Effector memory CD8-positive, alpha-beta T cell (primary cell): ENCODE measurements at places on chromosomes 13 and 19.

- DNase-seq = no peak
Measured at GRCh38 chr13:105821337-105821736, 714.1 kb downstream of the EFNB2 start.

DNA sequence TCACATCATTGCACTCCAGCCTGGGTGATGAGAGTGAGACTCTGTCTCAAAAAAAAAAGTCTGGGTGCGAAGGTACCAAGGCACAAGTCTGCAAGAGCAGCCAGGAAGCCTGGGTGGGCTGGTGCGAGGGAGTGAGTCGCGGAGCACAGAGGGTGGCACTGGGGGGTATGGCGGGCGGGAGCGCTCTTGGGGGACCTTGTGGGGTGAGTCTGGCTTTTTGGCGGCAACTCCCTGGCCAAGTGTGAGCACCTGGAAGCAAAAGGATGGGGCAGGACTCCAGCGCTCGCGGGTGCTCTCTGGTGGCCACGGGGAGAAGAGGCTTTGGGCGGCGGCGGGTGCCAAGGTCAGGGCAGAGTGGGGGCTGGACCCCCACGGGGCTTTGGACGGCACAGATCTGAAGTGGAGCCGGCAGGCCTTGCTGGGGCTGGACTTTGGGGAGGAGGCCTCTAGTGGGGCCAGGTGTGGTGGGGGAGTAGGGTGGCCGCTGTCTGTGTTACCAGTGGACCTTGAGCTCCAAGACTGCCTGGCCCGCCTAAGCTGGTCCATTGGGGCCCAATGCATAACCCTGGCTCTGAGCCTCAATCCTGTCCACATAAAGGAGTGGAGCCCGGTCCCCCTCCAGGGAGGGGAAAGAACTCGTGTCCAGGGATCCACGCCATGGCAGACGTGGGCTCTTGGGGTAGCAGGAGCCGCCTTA lies 1.6 kb downstream of the P2RY11 start:
- DNase-seq = peak; percentile 74

DNA sequence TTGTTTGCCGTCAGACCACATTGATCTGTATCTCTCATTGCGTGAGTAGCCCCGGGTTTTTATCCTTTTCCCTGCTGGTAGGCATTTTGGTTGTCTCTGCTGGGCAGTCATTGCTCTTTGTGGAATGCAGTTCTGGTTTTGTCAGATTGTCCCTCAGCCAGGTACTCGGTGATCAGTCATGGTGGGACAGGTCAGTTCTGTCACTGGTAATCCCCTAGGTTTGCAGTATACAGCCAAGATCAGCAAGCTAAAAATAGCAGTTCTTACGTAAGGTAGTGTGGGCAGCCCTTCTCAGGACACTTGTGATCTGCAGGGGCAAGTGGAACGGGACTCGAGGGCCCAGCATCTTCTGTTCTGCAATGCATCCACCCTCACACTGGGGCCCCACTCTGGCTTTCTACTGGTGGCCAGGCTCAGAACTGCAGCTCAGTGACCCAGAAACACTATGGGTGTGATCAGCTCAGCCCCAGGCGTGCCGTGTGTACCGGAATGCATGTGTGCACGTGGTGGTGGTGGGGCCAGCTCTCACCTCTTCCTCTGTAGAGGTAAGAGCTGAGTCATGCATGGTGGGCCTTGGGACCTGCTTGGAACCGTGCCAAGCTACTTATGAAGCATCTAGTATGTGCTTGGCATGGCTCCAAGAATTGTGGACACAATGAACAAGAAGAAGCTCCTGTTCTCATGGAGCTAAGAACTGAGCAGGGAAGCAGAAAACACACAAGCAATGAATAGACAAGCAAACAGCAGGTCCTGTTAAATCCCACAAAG lies 6.3 kb downstream of the PLEKHF1 start:
- peak; percentile 85 for DNase-seq

DNA sequence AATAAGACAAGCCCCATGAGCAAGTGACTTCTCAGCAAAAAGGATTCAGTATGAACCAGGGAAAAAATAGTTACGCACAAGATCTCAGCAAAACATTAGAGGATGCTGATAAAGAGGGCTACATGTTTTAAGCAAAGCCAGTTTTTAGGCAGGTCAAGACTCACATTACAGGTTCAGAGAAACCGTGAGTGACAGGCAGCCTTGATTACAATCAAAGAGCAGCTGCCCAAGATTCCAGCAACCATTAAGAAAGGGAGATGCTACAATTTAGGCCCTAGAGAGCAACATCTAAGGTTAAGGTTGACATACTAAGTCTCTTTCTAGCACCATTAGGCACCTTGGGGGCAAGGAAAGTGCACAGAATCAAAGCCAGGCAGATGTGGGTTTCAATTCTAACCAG lies 2.8 kb upstream of the SLC7A1 start:
- DNase-seq = no peak

DNA sequence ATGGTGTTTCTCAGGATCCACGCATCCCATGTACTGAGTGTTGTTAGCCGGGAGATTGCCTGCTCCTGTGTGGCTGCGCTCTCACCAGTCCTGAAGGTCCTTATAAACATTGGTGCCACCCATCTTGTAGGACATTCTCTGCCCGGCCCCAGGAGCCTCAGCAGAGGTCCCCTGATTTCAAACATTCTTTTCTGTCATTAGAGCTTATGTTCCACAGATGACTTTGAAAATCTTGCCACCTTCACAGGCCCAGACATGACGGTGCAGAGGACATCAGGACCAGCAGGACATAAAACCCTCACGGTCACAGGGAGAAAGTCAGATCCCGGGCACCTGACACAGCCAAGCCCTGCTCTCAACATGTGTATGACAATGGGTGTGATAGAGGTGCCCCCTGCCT lies 33.2 kb upstream of the PEPD start:
- no peak for DNase-seq

- DNase-seq = no peak
Measured at GRCh38 chr13:97141564-97142005, 80.5 kb upstream of the MBNL2 start.

DNA sequence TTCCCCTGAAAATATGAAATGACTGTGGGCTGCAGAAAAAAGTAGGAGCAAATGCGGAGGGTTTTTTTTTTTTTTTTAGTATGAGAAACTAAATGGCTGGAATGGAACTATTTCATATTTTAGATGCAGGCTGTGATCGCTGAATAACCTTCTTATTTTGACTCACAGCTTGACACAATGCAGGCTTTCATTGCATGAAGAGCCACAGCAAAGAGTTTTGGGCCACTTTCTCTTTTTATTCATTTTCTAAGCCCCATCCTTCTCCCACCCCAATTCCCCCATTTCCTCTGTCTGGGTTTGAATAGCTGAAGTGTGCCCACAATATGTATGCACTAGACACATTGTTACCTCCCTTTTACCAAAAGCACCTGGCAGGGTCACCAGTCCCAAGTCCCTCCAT lies 125.9 kb downstream of the COG6 start:
- no peak for DNase-seq

DNA sequence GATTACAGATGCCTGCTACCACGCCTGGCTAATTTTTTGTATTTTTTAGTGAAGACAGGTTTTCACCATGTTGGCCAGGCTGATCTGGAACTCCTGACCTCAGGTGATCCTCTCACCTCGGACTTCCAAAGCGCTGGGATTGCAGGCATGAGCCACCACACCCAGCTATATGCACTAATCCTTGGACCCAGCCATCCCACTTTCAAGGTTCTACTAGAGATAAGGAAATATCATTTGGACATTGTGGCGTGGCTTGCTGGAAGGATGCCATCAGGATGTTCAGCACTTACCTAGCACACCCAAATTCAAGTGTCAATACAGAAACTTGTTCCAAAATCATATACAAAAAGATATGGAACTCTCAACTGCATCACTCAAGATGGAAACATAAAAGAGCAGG lies 136.4 kb downstream of the ABCC4 start:
- no peak for DNase-seq

- DNase-seq = no peak
Measured at GRCh38 chr13:50679321-50679720, 164.2 kb downstream of the DLEU7 start.

- no peak for DNase-seq
Measured at GRCh38 chr19:13122980-13123957, 5.2 kb downstream of the NACC1 start.

DNA sequence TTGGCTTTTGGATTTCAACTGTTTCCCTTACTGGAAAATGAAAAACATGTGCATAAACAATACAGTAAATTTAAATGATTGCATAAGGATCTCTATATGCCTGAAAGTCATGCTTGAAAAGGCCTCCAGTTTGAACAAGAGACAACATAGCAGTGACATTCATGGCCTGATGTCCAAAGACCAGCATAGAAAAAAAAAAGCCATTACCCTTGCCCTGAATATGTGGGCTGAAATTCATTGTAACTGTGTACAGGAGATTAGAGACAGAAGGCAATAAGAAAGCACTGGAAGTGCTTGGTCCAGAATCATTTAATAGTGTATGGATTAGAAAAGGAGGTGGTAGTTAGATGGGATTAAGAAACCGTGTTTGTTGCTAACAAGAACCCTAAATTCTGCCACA lies 15.4 kb downstream of the MIR17HG start:
- DNase-seq = no peak

- DNase-seq = no peak
Measured at GRCh38 chr19:5933391-5934068, 19.5 kb downstream of the CAPS start.

GRCh38 chr19:14054721-14055120 lies 7.2 kb downstream of the PALM3 start:
- no peak for DNase-seq

GRCh38 chr13:32284927-32285632 lies 30.1 kb downstream of the ZAR1L start:
- no peak for DNase-seq

- no peak for DNase-seq
Measured at GRCh38 chr13:43924549-43925245, 45.0 kb downstream of the LACC1 start.

GRCh38 chr19:54426291-54426931 lies 11.1 kb downstream of the TTYH1 start:
- no peak for DNase-seq

DNA sequence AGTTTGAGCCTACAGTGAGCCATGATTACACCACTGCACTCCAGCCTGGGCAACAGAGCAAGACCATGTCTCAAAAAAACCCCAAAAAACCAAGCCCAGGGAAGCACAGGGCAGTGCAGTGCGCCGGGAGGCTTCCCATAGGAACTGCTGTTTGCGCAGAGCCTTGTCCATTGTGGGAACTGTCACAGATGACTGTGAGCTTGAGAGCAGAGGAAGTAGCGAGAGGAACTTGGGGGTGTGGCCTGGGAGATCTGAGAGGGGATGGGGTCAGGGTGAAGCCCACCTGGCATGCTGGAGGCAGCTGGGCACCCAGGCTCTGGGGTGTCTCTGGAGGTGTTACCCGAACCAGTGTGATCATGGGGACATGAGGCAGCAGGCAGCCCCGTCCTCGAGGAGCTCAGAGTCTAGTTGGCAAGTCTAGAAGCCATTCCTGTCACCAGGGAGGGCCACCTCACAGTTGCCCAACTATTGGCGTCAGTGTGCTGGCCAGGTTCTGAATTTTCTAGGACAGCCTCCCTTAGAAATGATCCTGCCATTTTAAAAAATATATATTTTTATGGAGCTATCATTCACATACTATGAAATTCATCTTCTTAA lies 10.4 kb downstream of the KDM4B start:
- no peak for DNase-seq

GRCh38 chr13:100566543-100566942 lies 22.0 kb downstream of the GGACT start:
- no peak for DNase-seq

DNA sequence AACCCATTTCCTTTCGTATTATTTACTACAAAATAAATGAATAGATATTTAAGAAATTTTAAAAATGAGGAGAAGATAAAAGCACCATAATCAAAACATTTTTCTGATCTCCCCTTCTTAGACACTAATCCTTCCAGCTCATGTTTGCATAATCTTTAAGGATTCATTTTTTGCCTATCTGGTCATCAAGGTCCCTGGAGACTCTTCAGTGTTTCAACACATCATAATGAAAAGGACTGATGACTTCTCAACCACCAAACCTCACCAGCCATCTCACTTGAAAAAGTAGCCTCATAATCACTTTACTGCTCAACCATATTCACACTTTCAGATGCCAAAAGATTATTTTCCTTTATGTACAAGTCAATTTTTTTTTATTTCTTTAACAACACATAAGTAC lies 80.1 kb downstream of the DCLK1 start:
- no peak for DNase-seq

GRCh38 chr19:47047763-47048405 lies 540 bp downstream of the TMEM160 start:
- peak; percentile 56 for DNase-seq

DNA sequence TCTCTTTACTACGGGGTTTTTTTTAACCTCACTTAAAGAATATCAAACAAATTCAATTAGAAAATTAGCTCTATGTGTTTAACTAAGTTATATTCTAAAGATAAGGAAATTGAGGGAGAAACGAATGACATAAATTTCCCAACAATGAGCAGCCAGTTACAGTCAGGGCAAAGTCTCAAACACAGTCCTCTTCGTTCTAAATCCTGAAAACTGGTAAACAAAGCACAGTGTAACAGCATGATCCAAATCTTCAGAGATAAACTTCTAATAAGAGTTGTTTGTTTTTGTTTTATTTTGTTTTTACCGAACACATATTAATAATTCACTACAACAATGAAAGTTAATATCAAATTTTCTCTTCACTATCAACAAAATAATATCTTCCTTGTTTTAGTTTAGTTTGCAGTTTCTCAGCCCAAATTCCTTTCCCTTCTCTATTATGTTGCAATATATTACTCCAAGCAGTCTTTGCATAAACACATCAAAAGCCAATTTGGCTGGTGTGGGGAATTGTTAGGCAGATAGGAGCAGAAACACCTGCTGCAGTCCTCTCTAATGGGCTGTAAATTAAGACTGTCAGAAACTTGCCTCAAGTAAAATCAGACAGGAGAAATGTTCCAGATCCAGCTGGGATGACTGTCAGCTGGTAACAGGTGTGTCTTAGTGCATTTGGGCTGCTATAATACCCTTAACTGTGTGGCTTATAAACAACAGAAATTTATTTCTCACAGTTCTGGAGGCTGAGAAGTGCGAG lies 106.5 kb upstream of the SGCG start:
- no peak for DNase-seq

DNA sequence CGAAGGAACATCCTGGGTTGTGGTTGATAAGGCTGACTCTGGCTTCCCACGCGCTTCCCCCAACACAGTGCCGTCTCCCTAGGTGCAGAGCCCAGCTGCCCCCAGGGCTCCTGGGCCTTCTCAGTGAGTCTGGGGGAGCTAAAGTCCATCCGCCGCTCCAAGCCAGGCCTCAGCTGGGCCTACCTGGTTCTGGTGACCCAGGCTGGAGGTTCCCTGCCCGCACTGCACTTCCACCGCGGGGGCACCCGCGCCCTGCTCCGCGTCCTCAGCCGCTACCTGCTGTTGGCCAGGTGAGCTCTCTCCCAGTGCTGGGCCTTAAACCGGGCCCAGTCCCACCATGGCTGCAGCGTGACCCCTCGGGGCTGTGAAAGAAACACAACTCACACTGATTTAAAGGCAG lies 3.7 kb downstream of the TBC1D17 start:
- DNase-seq = no peak
